Kasumi-1 (cell line): ENCODE measurements at places on chromosomes 7 and 10.

DNA sequence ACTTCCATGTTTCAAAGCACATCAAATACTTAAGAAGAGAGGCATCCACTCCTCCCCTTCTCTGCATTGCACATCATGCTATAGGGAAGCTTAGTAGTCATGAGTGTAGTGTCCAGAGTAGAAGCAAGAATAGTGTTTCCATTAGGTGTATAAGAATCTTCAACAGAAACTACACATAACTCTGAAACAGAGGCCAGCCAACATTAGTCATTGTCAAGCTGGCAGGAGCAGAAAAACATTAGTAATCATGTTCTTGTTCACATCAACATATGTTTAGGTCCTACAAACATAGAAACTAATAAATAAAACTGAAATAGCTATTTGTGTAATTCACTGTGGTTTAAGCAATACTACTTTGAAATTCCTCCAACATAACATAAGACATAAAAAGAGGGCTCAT is 370.2 kb downstream of the PPP1R3A start:
- no peak for DNase-seq

GRCh38 chr10:73887294-73888039 is 13.1 kb upstream of the CAMK2G start:
- no peak for DNase-seq

- DNase-seq, result peak; percentile 70
Measured at GRCh38 chr10:50552771-50553535, 70.8 kb downstream of the SGMS1 start.

DNA sequence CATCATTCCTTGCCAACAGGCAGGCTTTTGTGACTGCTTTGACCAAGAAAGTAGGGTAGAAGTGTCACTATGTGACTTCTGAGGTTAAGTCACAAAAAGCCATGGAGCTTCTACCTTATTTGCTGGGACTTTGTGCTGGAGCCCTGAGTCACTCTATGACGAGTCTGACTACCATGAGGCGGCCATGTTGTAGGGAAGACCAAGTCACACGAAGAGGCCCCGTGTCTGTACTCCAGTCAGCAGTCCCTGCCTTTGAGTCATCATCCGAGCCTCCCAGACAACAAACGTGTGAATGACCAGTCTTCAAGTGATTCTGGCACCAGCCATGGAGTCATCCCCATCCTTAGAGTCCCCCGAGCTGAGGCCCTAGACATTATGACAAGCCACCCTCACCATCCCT is 3.5 kb upstream of the MYL10 start:
- DNase-seq, result no peak

- no peak for DNase-seq
Measured at GRCh38 chr10:111148025-111148424, 71.2 kb downstream of the ADRA2A start.

DNA sequence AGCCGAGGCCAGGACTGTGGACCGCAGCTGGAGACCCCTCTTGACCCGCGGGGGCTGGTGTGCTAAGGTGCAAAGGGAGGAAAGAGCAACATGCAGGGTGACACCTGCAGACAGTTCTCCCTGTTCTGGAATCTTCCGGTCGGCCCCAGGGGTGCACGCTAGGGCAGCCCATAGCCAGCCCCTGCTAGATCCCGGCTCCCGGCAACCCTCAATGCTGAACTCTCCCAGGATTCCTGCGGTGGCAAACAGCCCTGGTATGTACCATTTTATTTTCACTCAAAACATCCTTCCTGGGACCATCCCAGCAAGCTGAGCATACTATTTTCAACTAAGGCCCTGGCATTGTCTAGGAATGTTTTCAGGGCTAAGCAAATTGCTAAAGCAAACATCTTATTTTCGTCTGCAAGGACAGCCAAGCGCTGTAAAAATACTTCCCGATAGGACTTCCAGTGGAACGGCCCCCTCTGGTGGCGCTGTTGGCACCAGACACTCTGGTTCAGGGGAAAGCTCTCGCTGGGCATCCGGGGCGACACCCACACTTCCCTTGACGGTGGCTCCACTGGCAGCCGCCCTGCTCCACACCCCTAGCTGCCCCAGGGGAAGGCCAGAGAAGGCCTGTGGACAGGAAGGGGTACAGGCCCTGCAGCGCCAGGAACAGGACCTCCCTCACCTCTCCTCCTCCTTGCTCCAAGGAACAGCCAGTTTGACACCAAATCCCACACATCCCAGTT is 99.4 kb downstream of the CTBP2 start:
- DNase-seq, result peak; percentile 82

GRCh38 chr10:34596351-34596750 is 218.7 kb downstream of the PARD3 start:
- DNase-seq, result no peak

GRCh38 chr10:82498976-82499375 is 624.0 kb downstream of the NRG3 start:
- DNase-seq, result no peak

DNA sequence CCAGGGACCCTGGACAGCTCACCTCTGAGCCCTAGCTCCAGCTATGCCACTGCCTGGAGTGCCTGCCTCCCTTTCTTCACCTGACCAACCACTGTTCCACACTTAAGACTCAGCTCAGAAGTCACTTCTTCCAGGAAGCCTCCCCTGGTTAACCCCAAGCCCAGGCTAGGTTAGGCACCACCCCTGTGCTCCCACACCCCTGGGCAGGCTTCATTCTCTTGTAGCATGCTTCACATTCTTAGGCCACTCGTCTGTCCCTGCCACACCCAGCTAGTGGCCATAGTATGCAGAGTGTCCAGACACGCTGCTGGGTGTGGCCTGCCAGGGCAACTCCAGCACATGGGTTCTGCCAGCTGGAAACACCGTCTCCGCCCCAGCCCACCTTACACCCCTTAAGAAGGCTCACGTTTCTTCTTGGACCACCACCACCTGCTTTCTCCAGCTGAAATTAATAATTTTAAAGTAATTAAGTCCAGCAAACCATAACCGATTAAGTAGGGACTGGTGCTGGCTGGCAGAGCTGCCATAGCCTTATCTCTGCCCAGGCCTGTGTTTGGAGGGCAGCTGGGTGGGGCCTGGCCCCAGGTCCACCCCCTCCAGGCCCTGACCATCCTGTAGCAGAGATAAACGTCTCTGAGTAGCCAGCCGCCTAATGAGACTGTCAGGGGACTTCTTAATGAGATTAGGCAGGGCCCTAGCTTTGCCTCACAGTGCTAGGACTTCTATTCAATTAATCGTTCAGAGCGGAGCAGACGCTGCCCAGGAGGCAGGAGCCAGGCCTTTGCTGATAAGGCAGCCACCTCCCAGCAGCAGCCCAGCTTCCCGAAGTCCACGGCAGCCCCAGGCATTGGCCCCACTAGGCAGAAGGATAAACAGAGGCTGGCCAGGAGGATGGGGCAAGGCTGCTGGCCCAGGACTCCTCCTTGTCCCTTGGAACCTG is 20.5 kb downstream of the GRID1 start:
- no peak for DNase-seq

GRCh38 chr7:139944248-139944647 is 115.2 kb downstream of the TBXAS1 start:
- DNase-seq, result no peak

GRCh38 chr7:128909625-128910568 is 612 bp downstream of the KCP start:
- DNase-seq, result no peak

- no peak for DNase-seq
Measured at GRCh38 chr7:152086513-152086912, 61.0 kb downstream of the GALNT11 start.

GRCh38 chr7:155414547-155415492 is 43.1 kb upstream of the EN2 start:
- no peak for DNase-seq

GRCh38 chr7:5699467-5700384 is 81.7 kb downstream of the RNF216 start:
- no peak for DNase-seq

DNA sequence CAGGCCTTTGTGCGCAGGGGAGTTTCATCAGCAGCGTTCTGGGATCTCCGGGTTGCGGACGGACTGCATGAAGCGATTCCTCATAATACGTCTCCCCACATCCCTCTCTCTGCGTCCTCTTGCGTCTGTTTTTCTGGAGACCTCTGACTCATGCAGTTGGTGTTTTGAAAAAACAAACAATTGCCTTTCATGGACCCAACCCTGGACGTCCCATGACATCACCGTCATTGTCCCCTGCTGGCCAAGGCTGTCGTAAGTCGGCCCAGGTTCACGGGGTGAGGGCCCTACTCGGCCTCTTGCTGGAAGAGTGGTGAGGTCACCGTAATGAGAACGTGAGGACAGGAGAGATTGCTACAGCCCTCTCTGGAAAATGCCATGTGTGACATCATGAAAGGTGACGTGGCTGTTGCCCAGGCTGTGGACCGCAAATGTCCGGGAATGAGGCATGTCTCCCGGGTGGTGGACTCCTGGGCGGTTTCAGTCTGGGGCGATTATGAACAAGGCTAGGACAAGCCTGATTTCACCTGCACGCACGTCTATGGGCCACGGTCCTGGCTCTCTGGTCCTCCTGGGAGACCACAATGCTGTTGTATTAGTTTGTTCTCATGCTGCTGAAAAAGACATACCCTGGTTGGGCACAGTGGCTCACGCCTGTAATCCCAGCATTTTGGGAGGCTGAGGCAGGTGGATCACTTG is 9.8 kb upstream of the MAFK start:
- no peak for DNase-seq

DNA sequence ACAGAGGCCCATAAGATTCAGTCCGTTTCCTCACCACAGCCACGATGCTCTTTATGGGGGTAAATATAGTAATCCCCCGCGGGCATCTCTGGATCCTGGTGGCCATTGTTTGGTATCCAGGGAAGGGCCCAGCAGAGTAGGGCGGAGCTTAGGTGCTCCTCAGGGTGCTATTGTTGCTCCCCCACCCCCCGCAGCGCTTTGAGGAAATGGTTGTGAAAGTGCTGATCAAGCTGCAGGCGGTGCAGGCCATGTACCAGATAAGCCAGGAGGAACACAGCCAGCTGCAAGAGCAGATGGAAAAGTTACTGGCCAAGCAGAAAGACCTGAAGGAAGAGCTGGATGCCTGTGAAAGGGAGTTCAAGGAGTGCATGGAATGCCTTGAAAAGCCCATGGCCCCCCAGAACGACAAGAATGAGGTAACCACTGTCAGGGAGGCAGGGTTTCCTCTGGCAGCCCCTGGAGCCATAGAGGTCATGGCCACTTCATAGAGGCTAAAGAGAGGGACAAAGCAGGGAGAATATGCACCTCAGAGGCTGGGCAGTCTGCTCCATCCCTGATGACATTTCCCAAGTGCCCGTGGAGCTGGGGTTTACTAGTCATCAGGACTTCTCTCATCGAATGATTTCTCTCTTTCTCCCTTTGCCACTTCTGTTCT is 17.6 kb upstream of the FLNC start:
- peak; percentile 65 for DNase-seq

DNA sequence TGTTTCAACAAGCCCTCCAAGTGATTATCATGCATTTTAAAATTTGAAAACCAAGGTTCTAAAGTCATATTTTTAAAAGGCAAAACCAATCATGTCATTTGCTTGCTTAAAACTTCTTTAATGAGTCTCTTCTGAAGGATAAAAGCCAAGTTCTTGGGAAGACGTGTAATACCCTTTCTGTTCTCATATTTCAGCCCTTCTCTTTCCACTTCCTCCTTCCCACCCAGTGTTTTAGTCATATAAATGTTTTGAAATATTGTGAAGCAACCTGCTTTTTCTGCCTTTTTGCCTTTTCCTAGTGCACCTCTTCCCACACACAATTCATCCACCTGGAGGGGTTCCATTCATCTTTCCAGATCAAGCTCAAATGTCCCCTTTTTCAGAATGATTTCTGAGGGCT is 211.1 kb upstream of the LRRTM3 start:
- DNase-seq, result peak; percentile 74

GRCh38 chr7:68364886-68365625 is 1233.2 kb upstream of the AUTS2 start:
- DNase-seq, result no peak

- DNase-seq, result peak; percentile 94
Measured at GRCh38 chr10:101041252-101041761, 10.3 kb downstream of the SFXN3 start.

GRCh38 chr7:48101968-48102367 is 12.9 kb downstream of the UPP1 start:
- DNase-seq, result peak; percentile 31

DNA sequence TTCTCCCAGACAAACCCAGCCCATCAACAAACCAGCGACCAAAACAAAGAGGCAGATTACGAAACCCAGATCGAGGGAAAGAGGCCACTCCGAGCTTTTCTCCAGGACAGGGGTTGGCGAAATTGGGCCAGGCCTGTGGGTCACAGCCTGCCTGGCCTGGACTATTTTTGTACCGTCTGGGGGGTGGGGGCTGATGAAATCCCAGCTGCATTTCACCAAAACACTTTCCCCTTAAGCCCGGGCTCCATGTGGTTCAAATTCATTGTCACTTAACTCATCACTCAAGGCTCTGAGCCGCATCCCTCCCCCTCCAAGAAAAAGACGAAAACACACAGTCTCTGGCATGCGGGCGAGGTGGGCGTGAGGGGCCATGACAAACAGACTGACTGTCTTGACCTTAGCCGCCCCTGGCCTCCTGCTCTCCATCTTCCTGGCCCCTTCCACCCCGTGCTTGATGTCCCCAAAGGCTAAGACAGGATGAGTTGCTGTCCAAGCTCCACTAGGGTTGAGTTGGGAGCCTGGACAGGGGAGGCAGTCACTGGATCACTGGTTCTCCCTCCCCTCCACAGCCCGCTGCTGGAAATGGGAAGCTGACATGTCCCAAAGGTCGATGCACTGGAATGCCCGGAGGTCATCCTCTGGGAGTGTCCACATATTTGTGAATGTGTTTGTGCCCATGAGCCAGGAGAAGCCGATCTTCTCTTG is 19.2 kb downstream of the TMEM270 start:
- no peak for DNase-seq

- DNase-seq, result no peak
Measured at GRCh38 chr10:46019177-46019528, 11.3 kb downstream of the NCOA4 start.

- no peak for DNase-seq
Measured at GRCh38 chr7:98014830-98015229, 24.8 kb upstream of the OCM2 start.

DNA sequence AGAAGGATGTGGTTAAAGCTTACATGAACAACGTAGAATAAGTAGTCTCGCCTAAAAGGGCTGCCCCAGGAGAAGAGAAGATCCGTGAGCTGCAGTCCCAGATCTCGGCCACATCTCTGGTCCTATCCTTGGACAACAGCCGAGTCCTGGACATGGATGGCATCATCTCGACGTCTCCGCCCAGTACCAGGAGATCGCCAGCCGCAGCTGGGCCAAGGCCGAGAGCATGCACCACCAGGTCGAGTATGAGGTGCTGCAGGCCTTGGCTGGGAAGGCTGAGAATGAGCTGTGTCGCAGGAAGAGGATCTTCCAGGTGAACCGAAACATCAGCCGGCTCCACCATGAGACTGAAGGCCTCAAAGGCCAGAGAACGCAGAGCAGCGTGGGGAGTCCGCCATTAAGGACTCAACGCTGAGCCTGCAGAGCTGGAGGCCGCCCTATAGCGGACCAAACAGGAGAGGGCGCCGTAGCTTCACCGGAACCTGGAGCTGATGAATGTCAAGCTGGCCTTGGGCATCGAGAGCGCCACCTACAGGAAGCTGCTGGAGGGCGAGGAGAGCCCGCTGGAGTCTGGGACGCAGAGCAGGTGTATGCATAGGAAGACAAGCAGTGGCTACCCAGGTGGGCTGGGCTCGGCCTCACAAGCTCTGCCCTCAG is 22.2 kb downstream of the LIPK start:
- no peak for DNase-seq
